ENCODE measurements at places on chromosomes 2 and 18.

- no peak for DNase-seq
Observed at GRCh38 chr2:18046017-18046416, 167.6 kb downstream of the KCNS3 start.

- DNase-seq, result no peak
Observed at GRCh38 chr18:62755454-62755853, 40.1 kb downstream of the PHLPP1 start.

- DNase-seq, result no peak
Observed at GRCh38 chr18:35731701-35732100, 150.2 kb downstream of the GALNT1 start.

GRCh38 chr18:70464343-70465114 is 175.7 kb downstream of the SOCS6 start:
- peak; percentile 17 for DNase-seq

GRCh38 chr2:70199320-70199864 is 8.6 kb upstream of the C2orf42 start:
- no peak for DNase-seq

DNA sequence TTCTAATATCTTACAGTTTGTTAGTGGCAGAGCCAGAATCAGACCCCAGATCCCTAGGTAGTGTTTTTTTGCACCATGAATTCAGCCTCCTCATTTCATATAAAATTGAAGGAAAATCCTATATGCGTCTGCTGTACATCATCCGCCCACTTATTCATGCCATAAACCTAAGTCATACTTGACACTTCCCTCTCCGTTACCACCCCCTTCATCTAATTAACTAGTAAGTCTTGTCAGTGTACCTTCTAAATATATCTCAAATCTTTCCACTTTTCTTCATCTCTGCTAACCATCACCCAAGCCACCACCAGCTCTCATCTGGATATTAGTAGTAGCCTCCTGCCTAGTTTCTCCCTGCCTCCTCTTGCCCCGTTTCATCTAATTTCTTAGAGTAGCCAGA is 248.7 kb upstream of the SIX3 start:
- peak; percentile 3 for DNase-seq

GRCh38 chr2:3222636-3223035 is 155.0 kb downstream of the EIPR1 start:
- no peak for DNase-seq

DNA sequence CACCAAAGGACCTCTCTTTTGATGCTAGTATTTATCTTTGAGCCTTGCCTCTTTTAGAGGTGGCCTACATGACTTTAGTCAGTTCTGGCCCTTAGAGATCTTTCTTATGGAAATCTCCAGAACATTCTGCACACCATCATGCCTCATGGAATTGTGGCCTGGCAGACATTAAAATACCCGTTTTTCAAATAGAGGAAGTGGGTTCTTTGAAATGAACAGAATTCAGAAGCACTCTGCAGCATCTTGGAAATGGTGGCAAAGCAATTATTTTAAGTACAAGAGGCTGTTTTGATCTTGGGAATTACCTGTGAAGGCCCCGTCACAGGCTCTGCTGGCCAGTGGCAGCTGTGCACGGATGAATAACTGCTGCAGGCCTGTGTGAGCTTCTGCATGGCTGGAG is 40.7 kb upstream of the APCDD1 start:
- no peak for DNase-seq

GRCh38 chr2:143691121-143691520 is 561.9 kb downstream of the ARHGAP15 start:
- no peak for DNase-seq

DNA sequence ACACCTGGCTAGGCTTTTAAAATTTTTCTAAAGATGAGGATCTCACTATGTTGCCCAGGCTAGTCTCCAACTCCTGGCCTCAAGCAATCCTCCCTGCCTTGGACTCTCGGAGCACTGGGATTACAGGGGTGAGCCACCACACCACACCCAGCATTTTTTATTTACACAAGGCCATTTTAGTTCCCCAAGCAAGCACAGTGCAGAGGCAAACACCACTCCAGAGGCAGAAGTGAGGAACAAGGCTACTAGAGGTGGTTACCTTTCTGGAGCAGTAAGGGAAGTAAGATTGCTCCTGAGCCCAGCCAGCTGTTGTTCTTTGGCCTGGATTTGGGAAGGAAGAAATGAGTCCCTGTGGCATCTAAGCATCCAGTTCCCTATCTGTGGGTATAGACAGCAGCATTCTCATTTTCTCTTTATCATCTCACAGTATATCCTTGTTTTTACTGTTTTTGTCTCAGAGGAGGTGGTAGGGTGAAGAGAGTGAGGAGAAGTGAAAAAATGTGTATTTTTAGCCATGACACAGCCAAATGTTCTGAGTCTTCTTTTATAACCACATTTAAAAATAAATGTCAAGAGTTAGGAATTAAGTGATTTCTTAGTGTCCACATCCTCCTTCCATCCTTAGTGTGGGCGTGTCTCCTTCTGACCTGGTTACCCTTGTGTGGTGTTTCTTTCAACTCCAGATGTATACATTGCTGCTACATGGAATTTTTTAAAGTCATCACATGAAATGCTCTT is 10.5 kb upstream of the TTC39C start:
- DNase-seq, result no peak

GRCh38 chr2:209525331-209525730 is 101.5 kb downstream of the MAP2 start:
- DNase-seq, result no peak

DNA sequence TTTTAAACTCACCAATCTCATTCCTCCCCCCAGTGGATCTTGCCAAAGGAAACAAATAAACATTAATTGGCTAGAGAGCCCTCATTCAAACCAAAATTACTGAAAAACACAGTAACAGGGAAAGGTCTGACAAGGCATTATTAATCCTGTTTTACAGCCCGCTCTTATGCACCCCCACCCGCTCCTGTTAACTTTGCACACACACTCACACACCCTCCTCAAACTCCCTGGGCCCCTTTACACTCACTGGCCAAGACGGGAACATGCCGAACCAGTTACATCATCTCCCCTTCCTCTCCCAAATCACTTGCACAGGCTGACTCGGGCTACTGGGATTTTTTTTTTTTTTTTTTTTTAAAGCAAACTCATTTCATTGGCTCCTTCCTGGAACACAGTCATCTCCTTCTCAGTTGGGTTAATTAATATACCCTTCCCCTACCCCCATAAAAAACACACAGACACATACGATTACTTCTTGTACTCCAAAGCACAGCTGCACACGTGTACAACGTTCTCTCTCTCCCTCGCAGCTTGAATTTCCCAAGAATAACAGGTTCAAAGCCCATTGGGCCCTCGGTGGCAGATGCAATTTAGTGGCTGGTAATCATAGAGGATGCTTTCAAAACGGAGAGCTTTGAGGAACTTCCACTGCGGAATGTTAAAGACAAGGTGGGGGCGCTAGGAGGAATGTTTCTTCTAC is 31.8 kb downstream of the KLF7 start:
- peak; percentile 92 for DNase-seq

Data from fibroblast of skin of left quadriceps (primary cell).